Stimulated activated CD8-positive, alpha-beta memory T cell treated with anti-CD3 and anti-CD28 coated beads, Interleukin-15, amount 100 ng/mL, for 4 hours (primary cell): ENCODE measurements at places on chromosomes 1 and 21.

GRCh38 chr1:171217658-171218443 lies 30.4 kb upstream of the FMO1 start:
- DNase-seq: no peak

GRCh38 chr1:214143006-214143992 lies 137.7 kb upstream of the SMYD2 start:
- DNase-seq: no peak

DNA sequence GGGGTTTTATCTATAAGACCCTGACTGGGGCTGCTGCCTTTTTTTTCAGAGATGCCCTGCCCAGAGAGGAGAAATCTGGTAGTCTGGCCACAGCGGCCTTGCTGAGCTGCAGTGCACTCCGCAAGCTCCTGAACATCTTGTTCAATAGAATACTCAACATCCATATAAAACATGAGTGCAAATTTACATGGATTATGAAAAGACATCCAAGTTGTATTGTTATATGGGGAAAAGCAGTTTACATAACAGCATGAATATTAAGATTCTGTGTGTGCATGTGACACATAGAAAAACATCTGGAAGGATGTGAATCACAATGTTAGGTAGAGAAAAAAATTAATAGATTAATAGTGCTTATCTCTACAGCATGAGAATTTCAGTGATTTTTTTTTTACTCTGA lies 16.4 kb downstream of the COG2 start:
- DNase-seq: no peak

DNA sequence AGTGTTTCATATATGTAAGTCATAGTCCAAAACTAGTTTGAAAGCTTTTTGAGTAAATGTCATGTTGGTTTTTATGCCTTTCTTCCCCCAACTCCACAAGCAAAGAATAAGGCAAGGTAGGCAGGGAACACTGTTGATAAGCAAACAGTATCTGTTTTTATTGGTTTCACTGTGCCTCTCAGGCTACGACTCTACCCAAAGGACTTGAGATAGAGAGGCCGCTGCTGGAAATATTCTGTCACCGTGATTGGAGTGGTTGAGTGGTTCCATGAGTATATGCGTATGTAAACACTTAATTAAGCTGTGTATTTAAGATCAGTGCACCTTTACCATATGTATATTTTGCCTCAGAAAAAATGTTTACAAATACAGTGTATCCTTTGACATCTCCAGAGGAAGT lies 138.1 kb upstream of the KIF26B start:
- DNase-seq: no peak

GRCh38 chr1:3955196-3955772 lies 55.2 kb upstream of the C1orf174 start:
- no peak for DNase-seq

- no peak for DNase-seq
These were observed 47.7 kb upstream of the HP1BP3 start for GRCh38 chr1:20834780-20835179.

- peak; percentile 11 for DNase-seq
These were observed 39.9 kb downstream of the IL6R start for GRCh38 chr1:154445040-154445472.

GRCh38 chr1:23362218-23362713 lies 7.4 kb downstream of the ZNF436 start:
- no peak for DNase-seq

DNA sequence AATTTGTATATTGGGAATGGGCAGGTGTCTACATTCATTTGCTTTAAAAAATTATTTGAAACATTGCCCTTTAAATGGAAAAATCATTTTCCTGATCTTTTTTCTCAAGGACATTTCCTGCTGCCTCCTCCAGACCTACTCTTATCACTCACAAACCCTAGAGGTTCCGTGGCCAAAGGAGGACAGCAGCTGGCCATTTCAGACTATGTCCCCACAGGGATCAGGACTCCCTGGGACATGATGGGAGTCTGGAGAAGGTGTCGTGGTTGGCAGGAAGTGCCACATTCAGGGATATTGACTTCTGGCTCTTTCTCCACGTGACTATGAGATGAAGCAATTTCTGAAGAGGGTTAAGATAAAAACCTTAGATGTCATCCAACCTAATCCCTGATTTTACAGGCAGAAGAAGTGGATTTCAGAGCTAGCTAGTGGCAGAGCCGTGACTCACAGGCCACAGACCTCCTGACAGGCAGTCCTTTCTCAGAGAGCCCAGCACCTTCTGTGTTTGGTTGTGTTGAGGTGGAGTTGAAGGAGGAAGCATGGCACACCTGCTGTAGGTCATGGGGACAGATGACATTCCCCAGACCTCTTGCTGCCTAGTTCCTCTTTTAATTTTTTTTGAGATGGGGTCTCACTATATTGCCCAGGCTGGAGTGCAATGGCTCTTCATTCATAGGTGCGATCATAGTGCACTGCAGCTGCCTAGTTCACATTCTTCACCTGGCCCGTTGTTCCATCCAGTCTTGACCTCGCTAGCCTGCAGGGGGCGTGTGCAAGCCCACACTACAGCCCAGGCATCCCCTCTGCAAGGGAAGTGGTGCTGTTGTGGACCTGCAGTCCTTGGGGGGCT lies 25.5 kb upstream of the IL10 start:
- DNase-seq: no peak

DNA sequence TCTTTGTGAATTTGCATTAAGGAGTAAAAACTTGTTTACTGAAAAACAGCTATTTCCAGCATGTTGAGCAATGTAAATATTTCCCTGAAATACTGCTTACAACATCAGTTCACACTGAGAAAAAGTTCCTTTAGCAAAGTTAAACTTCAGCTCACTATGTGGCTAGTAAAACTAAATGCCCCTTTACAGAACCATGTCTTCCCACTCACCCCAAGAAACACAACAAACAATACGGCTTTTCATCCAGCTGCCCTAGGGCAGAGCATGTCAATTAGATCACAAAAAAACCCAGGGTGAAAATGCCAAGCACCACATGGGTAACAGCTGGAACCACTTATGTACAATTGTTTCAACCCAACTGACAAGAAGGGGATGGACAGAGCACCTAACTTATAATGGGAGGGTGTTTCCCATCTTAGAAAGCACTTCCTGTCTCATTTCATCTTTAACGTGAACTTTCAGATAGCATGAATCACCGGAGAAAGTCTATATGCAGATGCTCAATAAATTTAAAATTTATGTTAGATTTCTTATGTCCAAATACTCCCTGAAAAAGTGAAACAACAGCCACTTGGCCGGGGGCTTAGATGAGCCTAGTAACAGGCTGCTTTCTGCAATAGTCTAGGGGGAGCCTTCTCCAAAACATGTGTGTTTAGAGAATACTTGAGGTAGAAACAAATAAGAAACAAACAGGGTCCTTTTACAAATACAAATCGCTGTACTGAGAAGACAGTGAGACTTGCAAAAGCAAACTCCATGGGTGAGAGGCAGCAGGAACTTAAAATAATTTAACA lies 6.6 kb downstream of the NID1 start:
- no peak for DNase-seq

DNA sequence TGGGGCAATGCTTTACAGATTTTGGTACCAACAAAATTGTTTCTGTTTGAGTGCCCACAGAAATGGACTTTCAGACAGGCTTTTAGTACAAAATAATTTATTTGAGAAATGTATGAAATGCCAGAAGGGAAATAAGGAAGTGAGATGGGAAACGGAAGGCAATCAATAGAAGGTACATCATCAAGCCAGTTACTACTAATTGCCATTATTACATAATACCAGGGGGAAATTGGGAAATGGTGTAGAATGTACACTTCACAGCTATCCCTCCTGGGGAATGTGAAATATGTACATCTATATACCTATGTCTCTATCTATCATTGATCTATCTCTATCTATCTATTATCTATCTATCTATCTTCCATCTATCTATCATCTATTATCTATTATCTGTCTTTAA lies 264.6 kb upstream of the B3GALT2 start:
- DNase-seq: no peak

DNA sequence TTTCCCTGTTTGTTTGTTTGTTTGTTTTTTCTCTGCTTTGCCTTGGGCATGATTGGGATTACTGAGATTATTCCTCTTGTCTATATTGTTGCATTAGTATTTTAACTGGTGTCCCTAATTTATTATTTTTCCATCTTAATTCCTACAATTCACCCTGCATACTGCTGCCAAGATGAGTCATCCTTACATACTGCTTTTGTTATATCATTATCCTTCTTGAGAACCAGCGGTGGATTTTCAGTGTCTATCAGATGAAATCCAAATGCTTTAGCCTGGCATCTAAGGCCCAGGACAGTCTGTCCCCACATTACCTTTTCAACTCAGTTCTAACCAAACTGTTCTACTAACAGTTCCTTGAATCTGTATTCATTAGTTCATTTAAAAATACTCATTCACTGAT lies 101.7 kb downstream of the OLFML2B start:
- DNase-seq: no peak

- DNase-seq: no peak
These were observed 9.9 kb upstream of the OR6K3 start for GRCh38 chr1:158730453-158730852.

DNA sequence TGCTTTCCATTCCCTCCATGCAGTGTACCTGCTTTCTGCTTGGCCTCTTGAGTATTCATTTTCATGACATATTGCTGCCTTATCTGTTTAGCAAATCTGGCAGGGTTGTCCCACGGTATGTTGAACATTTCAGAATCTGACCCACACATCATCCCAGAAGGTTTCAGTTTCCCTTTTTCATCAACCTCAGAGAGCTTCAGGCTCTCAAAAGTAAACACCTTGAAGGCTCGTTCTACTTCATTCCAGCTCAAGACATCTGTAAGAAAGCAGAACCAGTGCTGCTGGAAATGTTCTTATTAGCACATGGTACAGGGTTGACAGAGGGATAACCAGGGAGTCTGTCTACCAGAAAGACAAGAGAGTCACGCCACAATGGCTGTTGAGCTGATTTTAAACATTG lies 103.6 kb downstream of the SPAG17 start:
- no peak for DNase-seq

GRCh38 chr1:244792188-244792850 lies 43.1 kb upstream of the COX20 start:
- no peak for DNase-seq

- DNase-seq: no peak
These were observed 4.4 kb downstream of the S100A8 start for GRCh38 chr1:153386500-153386901.

GRCh38 chr21:18840239-18840638 lies 436.7 kb upstream of the TMPRSS15 start:
- DNase-seq: no peak

DNA sequence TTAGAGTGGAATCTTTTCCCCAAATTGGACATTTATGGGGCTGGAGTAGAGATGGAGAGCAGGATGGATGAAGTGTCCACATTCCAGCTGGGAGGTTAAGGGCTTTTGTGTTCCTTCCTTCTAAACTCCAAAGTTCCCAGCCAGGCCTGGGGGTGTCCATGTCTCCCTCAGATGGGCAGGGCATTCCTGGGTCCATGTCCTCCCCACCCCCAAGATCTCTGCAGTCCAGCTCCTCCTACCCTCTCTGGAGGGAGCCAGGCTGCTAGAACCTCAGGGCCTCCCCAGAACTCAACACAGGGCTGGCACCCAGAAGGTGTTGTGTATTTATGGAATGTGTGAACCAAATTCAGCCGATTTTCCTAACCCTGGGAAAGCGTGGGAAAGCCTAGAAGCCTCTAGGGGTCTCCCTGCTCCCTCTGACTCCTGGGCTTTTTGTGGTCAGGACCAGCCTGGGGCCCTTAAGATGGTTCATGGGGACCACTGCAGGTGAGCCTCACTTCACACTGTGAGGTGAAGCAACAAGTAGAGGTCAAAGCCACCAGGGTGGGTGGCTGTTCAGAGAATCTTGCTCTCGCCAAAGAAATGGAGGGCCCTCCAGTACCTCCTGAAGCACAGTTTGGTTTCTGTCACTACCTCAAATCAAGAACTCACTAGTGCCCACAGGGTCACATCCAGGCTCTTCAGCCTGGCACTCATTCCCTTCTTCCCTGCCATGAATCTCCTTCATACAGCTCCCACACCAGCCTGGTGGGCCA lies 54.8 kb downstream of the GLIS1 start:
- no peak for DNase-seq
